Effector CD8-positive, alpha-beta T cell (primary cell): ENCODE measurements at places on chromosomes 7 and 10.

GRCh38 chr10:128063736-128064107, 62.5 kb downstream of the MKI67 start:
- no peak for DNase-seq

DNA sequence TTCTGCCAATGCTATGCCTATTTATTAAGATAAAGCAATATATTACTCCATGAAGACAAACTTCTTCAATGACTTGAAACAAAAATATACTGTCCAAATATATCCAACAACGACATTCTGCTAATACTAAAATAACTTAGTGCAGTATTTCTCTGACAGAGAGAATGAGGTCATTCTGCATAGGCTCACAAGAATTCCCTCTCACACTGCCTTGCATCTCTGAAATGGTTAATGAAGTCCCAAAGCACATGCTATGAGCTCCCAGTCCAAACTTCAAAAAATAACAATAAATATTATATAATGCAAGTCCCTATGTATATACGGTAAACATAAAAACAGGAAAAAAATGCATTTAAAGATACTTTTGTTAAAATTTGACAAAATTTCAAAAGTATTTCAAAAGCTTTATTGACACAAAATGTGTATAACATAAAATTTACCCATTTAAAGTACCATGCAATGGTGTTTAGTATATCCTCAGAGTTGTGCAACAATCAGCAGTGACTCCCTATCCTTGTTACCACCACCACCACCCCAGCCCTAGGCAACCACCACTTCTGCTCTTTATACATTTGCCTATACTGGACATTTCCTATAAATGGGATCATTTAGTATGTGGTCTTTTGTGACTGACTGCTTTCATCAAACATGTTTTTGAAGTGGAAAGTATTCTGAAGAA, 27.6 kb downstream of the CHCHD3 start:
- no peak for DNase-seq

- DNase-seq = no peak
These were observed 31.2 kb downstream of the RAB18 start for GRCh38 chr10:27535317-27535716.

- no peak for DNase-seq
These were observed 72.0 kb upstream of the RAB11FIP2 start for GRCh38 chr10:118118716-118119115.

DNA sequence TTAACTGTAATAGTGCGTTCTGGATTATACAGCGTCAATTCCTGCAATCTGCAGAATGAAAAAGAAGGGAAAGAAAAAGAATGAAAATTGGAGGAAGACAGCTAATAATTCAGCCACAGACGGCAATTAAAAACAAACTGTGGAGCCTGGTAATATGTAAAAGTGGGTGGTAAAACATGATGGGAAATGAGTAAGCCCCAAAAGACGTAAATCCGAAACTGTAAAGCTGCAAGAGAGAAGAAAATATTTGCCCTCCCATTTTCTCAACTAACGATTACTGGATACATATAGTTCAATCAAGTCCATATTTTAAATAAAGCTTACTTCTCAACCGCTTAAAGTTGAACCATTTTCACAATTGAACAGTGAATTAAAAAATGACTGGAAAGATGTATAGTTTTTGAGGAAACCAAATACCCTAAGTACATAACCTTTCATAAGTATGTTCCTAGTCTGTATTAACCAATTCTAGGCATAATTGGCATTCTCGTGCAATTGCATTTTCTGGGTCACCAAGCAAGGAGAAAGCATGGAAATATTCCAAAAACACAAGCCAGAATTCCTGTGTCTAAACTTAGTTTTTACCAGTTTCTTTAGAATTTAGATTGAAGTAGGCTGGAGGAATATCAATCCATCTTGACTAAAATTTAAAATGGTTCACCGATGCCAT, 44.8 kb downstream of the MALSU1 start:
- DNase-seq = no peak

DNA sequence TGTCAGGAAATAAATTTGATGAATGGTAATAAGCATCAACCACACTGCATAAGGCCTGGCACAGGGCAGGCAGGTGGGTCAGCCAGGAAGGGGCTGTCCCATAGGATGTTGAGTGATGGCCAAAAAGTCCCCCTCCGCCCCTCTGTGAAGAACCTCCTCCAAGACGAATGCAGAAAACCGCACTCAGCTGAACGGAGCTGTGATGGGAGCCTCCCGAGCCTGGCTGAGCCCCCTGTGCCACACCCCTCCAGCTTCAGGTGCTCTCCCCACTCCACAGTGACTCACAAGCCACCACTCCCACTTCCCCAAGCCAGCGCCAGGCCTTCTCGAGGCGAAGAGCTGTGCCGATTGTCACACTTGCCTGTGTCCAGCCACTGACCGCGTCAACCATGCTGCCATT, 184.2 kb downstream of the MAD1L1 start:
- DNase-seq = no peak

GRCh38 chr10:80191589-80192270, 13.6 kb downstream of the ANXA11 start:
- no peak for DNase-seq

DNA sequence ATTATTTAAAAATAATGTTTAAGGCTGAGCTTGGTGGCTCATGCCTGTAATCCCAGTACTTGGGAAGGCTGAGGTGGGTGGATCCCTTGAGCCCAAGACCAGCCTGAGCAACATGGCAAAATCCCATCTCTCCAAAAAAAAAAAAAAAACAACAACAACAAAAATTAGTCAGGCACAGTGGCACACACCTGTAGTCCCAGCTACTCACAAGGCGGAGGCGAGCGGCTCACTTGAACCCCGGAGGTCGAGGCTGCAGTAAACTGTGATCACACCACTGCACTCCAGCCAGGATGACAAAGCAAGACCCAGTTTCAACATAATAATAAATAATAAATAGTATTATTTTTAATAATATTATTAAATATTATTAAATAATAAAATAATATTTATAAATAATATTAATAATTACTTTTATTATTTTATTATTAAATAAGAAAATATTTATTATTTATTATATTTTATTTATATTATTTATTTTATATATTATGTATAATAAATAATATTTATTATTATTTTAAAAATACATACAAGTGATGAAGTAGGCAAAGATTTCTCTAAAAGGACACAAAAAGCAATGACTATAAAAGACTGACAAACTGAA, 8.4 kb upstream of the LRRC61 start:
- DNase-seq = no peak

DNA sequence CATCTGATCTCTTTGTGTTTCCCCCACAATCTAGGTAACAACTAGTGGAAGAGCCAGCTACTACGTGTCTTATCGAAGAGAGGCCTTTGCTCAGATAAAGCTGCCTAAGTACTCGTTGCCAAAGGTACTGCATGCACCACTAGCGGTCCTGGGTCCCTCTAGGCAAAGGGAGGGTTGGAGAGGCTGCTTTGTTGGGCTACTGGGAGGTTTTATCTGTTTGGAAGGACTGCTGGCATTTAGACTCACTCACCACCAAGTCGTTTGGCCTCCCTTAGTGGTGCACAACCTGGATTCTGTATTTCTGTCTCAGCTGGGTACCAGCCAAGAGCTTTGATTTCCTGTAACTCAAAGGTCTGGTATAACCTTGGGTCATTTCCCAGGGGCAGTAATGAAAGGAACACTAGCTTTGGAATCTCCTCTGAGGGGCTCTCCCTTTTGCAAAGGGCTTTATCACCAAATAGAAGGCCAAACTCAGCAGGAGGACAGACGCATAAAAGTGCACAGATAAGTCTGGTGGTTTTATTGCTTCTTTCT, 498.3 kb downstream of the SORCS3 start:
- DNase-seq = no peak

GRCh38 chr7:6168477-6168868, 104.0 kb downstream of the CYTH3 start:
- DNase-seq = no peak

GRCh38 chr7:46970476-46970875, 611.4 kb downstream of the TNS3 start:
- DNase-seq = no peak

DNA sequence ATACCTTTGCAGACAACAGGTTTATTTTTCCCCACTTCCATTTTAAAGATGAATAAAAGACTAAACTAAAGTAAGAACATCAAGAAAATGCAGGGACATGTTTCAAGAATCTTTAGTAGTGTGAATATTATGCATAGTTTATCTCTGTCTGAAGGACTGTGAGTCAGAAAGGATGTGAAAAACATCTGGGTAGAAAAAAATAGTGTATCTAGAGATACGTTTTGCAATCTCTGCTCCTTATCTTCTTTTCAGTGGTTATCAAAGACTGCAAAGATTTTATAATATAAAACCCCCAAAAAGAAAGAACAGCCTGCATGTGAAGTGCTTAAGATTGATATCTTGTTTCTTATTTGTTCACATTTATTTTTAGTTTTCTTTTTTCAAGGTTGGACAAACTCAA, 101.9 kb upstream of the ARHGAP21 start:
- DNase-seq = no peak

- DNase-seq = no peak
These were observed 1.3 kb downstream of the SORBS1 start for GRCh38 chr10:95559896-95560277.

GRCh38 chr7:129567377-129567776, 44.1 kb upstream of the NRF1 start:
- no peak for DNase-seq

DNA sequence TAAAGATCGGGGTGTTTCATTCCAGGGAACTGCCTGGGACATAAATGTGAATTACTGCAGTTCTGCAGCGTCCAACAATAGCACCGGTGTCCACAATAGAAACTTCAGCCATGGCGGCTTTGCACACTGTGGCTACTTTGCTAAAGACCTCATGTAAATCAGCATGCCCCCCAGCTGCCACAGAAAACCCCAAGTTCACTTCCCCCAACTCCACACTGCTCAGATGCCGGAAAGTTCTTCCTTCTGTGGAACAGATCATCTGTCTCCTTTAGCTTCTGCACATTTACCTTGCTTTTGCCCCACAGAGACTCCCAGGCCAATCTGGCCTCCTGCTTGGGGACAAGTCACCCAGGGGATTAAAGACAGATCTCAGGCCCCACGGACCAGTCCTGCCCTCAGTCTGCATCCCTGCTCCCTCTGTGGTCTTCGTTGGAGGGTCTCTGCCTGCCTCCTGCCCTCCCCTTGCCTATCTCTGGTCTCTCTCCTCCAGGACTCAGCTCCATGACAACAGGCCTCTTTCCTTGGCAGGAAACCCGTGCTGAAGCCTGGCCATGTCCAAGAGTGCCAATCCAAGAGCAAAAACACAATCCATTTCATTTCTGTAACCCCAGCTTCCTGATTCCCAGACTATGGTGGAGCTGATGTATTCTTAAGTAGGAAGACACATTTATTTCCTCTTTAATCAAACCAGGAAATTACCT, 403.2 kb downstream of the RPS24 start:
- no peak for DNase-seq

- DNase-seq = no peak
These were observed 7.4 kb upstream of the ZMYND11 start for GRCh38 chr10:127612-128432.

- DNase-seq = no peak
These were observed 30.8 kb upstream of the SAR1A start for GRCh38 chr10:70201105-70201504.

DNA sequence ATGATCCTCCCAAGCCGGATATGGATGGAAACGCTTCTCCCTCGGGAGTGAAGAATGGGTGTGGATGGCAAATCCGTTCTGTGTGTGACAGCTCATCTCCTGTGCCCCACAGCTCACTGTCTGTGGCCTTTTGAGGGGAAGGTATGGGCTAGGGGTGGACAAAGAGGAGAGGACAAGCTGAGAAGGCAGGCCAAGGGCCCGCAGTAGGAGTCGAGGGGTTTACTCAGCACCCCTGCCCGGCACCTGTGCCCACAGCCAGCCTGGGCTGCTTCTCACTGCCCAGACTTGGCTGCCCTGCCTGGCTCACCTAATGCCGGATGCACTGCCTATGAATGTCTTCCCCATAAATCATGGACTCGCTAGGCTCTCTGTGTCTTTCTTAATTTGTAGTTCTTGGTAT, 503.8 kb downstream of the TCERG1L start:
- no peak for DNase-seq

- DNase-seq = no peak
These were observed 214.0 kb upstream of the TMEM72 start for GRCh38 chr10:44697116-44697515.

GRCh38 chr7:154888690-154889089, 114.2 kb downstream of the PAXIP1 start:
- no peak for DNase-seq

GRCh38 chr10:74306227-74306982, 155.4 kb downstream of the ADK start:
- no peak for DNase-seq

GRCh38 chr7:94367949-94368348, 26.7 kb upstream of the COL1A2 start:
- no peak for DNase-seq

DNA sequence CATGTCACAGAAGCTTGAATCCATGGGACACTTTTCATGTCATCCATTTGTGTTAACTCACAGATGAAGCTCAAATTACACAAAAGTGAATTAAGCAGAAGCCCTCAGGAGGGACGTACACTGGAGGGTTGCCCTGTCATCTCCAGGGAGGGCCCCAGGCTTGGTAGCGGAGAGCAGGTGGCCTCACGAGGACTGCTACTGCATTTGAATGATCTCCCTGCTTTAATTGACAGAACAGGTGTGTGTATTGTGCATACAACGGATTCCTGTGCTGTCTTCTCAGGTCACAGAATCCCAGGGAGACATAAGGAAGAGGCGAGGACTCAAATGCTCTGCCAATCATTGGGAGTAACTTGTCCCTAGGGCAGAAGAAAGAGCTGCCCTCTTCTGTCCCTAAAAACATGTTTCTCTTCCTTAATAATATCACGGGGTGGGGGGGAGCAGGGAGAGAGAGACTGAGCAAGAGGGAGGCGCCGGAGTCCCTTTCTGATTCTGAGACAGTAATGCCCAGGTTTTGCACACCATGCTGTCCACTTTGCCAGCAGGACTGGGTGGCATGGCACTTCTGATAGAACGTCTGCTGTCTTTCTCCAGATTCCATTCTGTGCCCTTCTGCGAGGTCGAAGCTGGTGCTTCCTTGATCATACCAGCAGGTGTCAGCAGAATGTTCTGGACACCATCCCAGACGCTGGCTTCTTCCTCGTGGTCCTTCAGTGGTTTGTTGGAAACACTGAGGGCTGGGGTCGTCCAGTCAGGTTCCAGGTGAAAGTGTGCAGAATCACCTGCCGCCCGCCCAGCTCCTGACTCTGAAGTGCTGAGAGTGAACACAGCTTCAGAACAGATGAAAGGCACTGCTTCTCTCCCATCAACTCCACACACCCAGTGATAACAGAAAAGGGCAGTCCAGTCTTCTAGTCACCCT, 26.2 kb upstream of the RASGEF1A start:
- no peak for DNase-seq

DNA sequence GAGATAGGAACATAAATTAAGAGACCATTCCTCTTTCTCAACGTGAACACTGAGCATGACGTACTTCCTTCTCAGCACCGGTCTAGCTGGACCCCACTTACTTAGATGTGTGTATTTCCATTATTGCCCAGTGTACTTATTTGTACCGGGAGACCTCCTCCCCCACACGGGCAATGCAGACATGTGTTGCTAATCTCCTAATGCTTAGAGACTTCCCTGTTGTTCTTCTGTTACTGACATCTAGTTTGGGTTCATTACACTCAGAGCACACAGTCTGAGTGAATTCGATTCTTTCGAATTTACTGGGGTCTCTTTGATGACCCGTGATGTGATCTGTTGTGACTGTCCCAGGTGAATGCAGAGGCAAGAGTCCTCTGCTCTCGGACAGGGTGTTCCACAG, 260.0 kb downstream of the MAD1L1 start:
- no peak for DNase-seq

- peak; percentile 55 for DNase-seq
These were observed 4.1 kb downstream of the IMPDH1 start for GRCh38 chr7:128405471-128406313.

GRCh38 chr10:59762505-59762904, 9.2 kb upstream of the MRLN start:
- no peak for DNase-seq
